Thoracic aorta (tissue), 2 donors: ENCODE measurements at places on chromosomes 2 and 18.

GRCh38 chr2:43131890-43132682 lies 94.3 kb downstream of the ZFP36L2 start:
- no peak for DNase-seq

GRCh38 chr18:31197676-31198075 lies 35.0 kb upstream of the DSC1 start:
- DNase-seq = no peak

DNA sequence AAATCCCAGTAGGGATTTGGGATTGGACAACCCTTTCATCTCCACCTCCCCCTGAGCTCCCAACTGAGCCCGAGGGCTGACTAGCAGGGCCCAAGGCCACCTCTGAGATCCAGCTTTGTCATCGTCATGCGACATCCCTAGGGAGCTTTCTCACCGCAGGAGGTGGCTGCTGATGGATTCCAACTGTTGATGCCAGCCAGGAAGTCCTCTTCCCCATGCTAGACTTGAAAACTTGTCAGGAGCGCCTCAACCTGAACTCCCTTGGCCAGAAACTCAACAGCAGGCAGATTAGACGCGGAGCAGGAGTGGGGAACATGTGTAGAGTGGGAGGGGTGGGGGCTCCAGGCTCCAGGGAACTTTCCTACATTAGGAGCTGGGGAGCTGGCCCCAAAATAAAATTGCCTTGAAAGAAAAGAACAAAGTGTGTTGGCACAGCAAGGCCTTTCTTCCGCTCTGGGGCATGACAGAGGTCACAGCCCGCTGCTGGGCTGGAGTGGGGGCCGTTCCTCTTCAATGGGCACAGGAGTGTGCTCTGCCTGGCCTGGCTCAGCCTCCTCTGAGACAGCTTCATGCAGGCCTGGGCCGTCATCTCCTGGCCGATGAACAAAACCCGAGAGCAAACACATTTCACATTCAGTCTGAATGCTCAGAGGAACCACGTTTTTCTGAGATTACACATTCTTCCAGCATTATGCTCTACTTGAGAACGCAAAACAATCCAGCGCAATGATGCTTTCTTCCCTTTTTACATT lies 34.5 kb downstream of the EMILIN2 start:
- DNase-seq = no peak

DNA sequence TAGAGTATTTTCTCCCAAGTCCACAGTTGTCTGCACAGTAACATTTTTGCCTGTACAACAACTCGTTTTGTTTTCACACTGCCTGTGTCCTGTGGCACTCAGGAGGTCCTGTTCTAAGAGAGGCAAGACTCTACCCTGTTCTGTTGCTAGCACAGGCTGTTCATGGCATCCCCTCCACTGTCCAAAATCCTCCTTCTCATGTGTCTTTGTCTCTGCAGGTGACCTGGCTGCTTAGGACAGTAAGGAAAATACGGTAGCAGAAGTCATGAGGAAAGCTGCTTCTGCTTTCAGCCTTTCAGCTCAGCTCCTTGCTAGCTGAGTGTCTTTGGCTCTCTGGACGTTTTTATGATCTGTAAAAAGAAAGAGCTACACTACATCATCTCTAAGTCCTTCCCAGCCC lies 205.9 kb downstream of the C1D start:
- DNase-seq = no peak

DNA sequence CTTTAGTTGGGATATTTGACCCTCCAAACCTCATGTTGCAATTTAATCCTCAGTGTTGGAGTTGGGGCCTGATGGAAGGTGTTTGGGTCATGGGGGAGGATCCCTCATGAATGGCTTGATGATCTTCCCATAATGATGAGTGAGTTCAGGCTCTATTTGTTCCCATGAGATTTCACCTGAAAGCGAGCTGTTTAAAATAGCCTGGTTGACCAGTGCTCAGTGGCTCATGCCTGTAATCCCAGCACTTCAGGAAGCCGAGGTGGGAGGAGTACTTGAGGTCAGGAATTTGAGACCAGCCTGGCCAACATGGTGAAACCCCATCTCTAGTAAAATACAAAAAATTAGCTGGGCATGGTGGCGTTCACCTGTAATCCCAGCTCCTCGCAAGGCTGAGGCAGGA lies 14.9 kb upstream of the PSME4 start:
- DNase-seq = no peak

- no peak for DNase-seq
Measured at GRCh38 chr2:72826156-72826477, 284 bp upstream of the EXOC6B start.

GRCh38 chr2:21028021-21028947 lies 15.6 kb downstream of the APOB start:
- DNase-seq = no peak

DNA sequence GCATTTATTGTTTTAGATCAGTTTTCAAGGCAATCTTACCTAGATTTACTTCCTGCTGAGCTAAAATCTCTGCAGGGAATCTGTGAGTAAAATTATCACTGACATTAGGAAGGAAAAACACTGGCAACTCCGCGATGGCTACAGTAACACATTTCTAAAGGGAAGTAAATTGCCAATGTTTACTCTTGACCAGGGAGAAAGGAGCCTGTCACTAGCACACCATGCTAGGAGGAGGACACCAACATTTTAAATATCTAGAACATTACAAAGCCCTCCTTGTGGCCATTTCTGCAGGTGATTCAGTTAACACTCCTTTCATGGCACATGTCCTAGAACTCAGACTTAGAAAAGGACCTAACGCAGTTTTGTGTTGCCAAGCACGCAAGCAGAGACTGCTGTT lies 58.4 kb downstream of the TCF4 start:
- no peak for DNase-seq

DNA sequence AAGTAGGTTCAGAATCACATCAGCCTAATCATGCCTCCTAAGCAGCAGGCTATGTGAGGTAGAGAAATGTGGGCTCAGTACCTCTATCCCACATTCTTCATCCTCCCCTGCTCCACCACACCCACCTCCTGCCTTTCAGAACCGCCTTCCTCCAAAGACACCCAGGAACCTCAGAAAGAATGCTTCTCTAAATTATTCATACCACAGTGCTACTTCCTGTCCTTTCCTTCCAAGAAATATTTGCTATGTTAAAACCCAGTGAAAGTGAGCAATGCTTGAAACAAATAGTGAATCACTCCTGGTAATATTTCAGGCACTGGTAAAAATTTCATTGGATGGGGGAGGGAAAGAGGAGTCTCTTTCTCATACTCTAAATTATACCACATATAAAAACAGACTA lies 24.0 kb upstream of the CREB1 start:
- DNase-seq = no peak

GRCh38 chr18:44842588-44843412 lies 162.1 kb downstream of the SETBP1 start:
- DNase-seq = no peak

- DNase-seq = no peak
Measured at GRCh38 chr18:3848316-3848715, 398.3 kb downstream of the TGIF1 start.

DNA sequence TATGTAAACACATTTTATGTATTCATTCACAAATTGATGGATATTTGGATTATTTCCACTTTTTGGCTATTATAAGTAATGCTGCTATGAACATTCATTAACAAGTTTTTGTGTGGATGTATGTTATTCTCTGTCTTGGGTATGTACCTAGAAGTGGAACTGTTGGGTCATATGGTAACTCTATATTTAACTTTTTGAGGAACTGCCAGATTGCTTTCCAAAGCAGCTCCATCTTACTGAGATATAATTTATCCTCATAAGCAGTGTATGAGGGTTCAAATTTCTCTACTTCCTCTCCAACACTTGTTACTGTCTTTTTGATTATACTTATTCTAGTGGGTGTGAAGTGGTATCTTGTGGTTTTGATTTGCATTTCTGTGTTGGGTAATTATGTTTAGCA lies 7.1 kb upstream of the EML6 start:
- DNase-seq = no peak

- DNase-seq = no peak
Measured at GRCh38 chr18:46759890-46760289, 3.0 kb upstream of the ST8SIA5 start.

DNA sequence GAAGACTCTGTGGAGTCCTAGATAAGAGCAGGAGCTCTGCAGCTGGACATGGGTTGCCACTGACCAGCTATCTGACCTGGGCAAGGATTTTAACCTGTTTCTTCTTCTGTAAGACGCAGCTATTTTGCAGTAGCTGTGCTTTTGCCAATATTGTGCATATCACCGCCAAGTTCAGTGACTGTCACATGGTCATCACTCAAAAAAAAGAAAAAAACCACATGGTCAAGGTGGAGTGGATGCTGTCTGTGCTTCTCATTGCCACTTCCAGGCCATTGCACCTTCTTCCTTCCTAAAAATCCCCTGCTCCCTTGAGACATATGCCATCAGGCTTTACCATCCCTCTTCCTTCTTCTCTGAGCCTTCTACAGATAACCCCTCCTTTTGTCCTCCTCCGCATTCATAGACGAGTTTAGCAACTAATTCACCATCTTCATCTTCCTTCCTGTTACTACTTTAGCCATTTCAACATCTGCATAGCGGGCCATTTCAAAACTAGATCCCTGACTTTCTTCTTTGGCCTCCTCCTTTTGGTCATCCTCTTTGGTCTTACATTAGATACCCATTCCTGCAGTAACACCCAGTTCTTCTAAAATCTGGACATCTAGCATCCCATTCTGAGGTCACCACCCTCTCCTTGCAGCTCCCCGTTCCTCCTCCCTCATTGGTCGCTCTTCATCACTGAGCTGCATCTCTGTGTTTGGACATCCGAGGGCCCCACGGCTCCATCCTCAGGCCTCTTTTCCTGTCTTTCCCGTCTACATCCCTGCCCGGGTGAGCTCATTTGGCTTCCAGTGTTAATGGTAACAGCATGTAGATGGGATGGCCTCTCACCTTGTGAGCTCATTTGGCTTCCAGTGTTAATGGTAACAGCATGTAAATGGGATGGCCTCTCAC lies 17.8 kb downstream of the RNF144A start:
- DNase-seq = no peak

GRCh38 chr18:48763719-48764100 lies 187.1 kb downstream of the SMAD7 start:
- DNase-seq = no peak

DNA sequence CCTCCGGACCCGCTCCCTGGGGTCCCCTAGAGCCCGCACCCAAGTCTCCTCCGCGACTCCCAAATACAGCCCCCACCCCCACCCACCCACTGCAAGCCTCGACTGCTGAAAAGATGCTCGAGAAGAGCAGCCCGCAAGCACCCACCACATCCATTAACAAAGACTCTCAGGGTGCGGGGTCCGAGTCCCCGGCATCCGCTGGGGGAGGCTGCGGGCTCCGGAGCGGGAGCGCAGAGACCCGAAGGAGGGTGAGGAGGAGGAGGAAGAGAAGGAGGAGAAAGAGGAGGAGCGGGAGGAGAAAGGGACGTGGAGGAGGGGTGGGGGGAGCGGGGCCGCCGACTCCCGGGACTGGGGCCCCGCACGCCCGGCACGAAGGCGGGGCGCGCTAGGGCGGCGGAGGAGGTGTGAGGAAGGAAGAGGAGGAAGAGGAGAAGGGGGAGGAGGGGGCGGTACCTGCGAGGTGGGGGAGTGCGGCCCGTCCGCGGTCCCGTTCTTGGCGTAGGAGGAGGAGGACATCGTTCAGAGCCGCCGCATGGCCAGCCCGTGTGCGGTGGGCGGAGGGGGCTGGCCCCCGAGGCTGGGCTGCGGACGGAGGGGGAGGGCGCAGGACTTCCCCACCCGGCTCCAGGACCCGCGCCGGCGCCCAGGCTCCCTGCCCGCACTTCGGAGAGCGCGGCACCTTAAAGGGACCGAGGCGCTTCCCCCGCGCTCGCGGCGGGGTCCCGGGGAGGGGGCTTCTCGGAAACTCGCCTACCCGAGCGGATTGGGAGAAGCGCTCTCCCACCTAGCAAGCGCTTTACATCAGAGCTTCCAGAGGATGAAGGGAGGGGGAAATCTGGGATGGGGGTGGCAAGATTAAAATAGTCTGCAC lies at the start of gene CACNB4:
CACNB4 (minus strand) TSS at position 549 of the 871 bp plus-strand sequence.
- no peak for DNase-seq

DNA sequence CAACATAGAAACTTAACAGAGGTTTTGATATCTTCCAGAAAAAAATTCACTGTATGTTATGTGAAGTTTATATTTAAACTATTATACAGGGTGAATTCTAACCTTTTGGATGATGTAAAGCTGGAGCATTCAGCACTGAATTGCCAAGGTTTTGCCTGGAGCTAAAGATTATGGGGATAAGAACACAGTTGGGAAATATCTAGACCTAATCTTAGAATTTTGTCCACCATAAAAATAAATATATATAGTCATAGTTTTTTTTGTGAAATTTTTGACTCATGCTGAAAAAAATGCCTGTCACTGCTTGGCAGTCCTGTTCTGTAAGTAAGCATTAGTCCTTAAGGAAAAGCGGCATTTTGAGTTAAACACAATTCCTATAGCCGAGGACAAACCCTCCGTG lies 339.3 kb upstream of the TMEFF2 start:
- DNase-seq = no peak

- no peak for DNase-seq
Measured at GRCh38 chr18:57621246-57621604, 411 bp downstream of the NARS1 start.

GRCh38 chr18:22429564-22429963 lies 11.8 kb upstream of the CTAGE1 start:
- DNase-seq = no peak

DNA sequence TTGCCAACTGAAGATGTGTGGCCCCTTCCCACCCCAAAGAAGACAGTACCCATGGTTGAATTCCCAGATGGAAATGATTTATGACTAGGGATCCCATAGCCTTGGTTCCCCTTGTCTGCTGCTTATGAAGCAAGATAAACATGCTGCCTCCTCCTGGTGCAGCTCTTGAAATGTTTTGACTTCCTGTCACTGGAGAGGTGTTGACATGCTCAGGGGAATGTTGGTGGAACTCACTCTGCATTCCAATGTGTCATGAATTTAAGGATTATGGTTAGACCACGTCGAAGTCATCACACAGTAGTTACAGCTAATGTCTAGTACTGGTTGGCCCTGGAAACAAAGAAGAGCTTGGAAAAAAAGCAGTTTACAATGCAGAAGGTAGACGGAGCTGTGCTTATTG lies 69.0 kb upstream of the FAM110C start:
- DNase-seq = no peak

GRCh38 chr2:99448556-99448955 lies 41.3 kb downstream of the REV1 start:
- DNase-seq = no peak

DNA sequence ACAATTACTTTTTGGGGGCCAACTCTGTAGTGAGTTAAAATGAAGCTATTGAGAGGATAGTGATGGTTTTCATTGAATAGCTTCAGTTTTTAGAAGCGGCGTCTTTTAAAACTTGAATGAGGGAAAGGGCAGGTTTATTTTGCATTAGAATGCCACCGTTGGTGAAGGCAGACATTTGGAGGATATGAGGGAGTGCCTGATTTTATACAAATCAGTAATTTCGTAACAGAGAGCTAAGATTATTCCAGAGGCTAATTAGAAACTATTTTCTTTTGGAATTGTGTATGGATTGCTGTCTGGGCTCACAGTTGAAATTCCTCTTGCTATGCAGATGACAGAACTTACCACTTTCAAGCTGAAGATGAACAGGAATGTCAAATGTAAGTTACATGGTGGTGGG lies 67.6 kb downstream of the ITGB1BP1 start:
- no peak for DNase-seq
